Fibroblast of upper back skin (primary cell): ENCODE measurements at places on chromosomes 2 and 18.

DNA sequence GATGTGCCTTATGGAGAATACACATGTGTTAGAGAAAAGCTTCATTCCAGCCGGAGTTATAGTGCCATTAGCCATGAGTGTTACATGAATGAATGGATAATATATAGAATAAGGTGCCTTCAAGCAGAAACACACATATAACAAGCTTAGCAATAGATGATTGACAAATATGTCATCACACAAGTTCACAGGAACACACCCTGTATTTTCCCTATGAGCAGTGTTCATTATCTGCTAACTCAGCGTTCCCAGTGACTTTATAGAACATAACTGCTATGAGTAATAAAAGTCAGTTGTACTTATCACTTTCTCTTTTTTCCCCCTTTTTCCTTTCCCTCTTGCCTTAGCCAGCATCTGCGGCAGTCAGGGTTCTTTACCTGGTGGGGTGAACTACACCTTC, 65.1 kb downstream of the TIMM21 start:
- no peak for DNase-seq

DNA sequence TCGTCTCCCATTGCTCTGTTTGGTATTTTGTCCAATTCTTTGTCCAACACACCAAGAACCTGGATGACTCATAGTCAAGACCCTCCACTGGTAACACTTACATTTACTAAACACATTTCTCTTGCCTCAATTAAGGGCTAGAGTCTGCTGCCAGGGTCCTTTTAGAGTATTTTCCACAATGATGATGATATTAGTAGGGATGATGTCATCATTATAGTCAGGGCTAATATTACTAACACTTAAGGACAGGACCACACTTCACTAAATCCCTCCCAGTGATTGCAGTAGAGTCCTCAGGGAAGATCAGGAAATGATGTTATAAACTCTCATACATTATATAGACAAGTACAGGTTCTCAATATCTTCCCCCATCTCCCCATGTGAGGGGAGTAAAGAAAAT, 13.6 kb upstream of the SS18 start:
- no peak for DNase-seq

DNA sequence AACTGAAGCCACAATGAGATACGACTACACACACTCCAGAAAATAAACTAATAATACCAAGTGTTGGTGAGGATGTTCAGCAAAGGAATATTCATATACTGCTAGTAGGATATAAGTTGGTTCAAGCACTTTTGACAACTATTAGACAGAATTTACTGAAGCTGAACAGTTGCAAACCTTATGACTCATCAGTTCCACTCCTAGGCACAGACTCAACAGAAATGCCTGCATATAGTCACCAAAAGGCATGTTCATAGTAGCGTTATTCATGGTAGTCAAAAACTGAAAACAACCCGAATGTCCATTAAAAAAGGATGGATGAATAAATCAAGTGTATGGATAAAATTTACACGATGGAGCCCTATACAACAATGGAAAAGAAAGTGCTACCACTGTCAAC, 232.0 kb downstream of the ANAPC1 start:
- DNase-seq: no peak

GRCh38 chr2:43370146-43370545, 143.7 kb upstream of the ZFP36L2 start:
- DNase-seq: no peak

DNA sequence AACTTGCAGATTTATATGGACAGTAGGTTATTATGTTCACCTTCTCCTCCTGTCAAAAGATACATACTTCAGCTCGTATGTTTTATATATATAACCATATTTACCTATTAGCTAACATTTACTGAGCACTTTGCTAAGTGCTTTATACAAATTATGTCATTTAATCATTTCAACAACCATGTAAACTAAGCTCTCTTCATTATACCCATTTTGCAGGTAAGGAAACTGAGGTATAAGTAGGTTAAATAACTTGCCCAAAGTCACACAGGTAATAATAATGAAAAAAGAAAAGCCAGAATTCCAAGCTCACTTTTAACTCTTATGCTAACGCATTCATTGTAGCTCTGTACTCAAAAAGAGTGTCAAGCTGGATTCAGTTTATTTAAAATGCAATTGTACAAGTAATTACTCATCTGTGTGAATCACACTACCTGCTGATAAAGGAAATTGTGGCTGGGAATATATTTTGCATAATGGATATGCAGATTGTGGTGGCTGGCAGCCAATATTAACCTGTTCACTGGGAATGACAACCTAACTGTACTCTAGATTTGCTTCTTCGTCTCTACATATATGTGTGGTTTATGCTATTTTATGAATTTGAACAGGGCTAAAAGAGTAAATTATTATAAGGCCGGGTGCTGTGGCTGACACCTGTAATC, 20.6 kb downstream of the SLC16A14 start:
- no peak for DNase-seq

DNA sequence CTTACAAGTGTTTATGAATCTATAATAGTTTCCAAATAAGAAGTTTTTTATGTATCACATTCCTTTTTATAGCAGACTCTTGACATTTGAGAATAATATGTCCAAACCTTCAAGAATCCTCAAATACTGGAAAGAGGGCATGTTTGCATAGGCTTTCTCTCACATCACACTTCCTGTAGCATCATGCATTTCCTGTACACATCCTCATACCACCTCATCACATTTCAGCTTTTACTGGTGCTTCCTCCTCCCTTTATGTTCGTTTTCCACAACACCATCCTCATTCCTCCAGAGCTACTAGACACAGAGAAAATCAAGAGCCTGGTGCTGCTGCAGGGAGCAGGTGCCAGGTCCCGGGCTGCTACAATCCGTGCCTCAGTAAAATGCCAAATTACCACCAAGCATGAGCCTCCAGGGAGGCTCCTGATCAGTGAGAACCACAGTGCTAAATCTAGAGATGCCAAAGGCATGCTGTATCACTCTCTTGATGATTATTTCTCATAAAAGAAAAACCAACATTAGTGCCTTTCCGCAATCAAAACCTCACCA, 137.7 kb upstream of the CYP1B1 start:
- no peak for DNase-seq

DNA sequence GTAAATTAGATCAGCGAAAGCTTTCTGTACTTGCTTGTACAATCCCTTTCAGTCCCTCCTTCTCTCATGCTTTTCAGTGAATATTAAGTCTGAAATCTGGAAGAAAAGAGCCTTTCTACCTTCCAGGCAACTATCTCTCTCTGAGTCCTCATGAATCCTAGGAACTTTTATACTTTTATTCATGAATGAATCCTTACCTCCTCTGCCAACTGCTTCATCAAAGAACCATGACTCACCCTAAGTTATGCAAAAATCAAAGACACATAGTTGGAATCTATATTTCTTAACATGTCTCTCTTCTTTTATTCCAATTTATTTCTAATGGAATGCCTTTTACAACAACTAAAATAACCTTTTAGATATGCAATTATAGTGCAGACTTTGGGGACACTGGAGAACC, 394.2 kb downstream of the CLIP4 start:
- DNase-seq: peak; percentile 65

DNA sequence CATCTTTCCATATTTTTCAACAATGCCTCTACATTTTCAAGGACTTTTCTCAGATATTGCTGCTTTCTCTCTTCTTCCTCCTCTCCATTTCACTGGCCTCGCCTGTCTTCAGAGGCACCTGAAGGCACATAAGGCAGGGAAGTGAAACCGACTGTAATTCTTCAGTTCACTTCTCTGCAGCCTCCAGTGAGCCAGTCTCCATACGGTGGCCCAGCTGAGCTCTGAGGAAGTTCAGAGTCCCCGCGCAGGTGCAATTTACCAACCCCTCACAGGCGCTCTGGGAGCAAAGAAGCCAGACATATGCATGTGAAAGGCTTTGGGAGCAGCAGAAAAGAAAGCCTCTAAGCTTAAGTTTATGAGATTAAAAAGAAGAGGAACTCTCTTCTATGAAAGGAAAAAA, 12.4 kb downstream of the KLHL14 start:
- no peak for DNase-seq

- DNase-seq: no peak
Observed at GRCh38 chr2:218021536-218022071, 18.8 kb upstream of the TNS1 start.

- no peak for DNase-seq
Observed at GRCh38 chr18:77052983-77053309, 79.6 kb downstream of the MBP start.

GRCh38 chr2:100936972-100937542, 65.0 kb upstream of the RPL31 start:
- no peak for DNase-seq

DNA sequence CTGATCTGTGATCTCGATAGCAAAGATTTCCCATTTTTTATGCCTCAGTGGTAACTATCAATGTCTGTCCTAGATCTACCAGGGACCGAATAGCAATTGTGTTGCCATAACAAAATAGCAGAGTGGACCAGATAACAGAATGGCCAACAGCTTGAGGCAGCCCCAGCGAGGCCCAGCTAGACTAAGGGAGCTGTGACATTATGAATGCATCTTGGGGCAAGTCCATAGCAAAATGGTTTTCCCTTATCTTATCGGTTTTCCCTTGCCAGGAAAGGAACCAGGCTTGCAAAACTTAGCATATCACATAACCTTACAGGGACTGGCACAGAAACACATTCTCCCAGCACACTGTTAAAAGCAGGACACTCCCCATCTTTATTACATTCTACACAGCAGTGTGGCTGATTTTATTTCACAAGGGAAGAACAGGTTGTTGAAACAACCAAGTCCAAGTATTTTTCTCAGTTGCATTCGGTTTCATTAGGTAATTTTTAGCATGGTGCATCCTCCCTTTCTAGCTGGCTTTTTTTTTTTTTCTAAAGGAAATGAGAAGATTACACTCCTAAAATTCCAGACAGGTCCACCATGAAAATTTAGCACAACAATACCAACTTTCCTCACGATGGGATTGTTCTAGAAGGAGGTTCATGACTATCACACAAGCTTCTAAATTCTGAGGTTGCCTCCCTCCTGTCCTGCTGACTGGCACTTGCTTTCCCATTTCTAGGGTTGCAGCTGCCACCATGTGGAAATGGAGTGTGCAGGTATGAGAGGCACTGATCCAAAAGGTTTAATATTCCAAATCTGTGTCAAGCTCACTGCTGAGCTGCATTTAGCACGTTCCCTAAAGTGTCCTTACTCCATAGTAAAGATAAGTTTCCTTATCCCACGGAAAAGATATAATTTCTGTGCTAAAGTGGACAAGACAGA, 97.0 kb upstream of the SLC35G4 start:
- DNase-seq: peak; percentile 53

DNA sequence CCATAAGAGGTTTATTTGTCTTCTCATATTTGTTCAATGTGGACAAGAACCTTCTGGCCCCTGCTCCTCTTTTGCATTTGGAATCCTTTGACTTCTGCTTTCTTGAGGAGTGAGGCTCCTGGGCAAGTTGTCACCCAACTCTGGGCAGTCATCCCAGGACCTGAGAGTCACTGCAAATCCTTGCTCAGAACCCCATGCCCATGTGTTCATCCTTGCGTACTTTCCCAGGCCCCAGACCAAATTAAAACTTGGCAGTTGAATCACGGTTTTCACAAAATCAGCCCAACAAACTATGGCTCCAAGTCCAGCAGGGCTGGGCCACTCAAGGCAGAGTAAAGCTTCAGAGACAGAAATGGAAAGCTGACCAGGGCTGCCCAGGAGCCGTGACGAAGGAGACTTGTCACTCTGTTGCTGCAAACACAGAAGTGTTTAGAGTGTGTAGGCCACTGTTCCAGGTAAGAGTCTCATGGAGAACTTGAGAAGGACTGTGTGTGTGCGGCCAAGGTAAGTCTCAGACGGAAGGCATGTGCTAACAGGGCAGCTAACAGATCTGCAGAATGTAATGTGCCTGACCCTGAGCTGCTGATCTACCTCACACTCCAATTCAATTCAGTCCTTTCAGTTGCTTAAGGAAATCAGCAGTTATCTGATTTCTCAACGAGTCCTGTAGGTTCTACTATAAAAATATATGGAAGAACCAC, 549.4 kb upstream of the HS6ST1 start:
- no peak for DNase-seq

DNA sequence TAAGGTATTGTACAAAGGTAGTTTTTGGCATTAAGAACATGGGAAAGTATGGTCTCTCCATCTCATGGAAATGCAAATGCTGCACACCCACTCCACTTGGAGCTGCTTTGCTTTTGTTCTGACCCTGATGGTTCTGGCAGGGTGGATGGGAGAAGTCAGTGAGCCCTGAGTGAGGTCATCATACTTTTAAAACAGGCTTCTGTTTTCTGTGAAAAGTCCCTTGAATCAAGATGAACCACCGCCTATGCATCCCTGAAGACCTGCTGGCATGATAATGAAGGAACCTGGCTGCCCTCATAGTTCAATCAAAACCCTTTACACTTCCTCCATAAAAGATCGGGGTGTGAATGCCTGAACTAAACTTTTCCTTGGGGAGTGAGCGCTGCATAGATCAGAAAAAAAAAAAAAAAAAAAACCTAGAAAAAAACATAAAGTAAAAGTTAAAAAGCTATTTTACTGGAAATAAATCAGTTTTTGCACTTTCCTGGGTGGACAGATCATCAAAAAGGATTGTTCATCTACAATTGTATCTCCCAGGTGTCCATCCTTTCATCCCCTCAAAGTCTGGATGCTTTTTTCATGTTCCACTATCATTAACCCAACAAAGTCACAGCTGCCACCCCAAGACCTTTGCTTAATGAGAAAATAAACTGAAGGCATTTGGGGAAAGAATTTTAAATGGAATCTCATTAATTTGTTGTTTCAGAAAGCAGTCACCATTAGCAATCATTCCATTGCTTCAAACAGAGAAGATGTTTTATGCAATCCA, 728.1 kb upstream of the DDX18 start:
- no peak for DNase-seq

- peak; percentile 94 for DNase-seq
Observed at GRCh38 chr2:174004905-174005605, 39.9 kb upstream of the SP3 start.

- DNase-seq: no peak
Observed at GRCh38 chr2:38158378-38159118, 82.6 kb upstream of the CYP1B1 start.

GRCh38 chr2:20224716-20225293, at the start of gene SDC1:
TSS of gene SDC1 (minus strand) at chr2:20225130. CDS start at chr2:20224867, 263 bp downstream.
- DNase-seq: peak; percentile 51

DNA sequence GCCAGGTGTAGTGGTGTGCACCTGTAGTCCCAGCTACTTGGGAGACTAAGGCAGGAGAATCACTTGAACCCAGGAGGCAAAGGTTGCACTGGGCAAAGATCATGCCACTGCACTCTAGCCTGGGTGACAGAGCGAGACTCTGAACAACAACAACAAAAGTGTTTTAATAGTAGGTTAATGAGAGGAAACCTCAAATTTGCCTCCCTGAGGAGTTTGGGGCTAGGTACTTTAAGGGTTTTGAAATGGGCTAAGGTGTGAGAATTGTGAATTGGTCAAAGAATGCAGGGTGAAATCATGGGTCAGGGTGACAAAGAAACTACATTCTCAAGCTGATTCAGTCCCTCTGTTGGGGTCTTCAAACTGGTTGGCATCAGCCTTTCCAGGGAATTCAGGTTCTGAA, 60.7 kb upstream of the BOD1L2 start:
- no peak for DNase-seq
